ENCODE measurements at places on chromosomes 2 and 18. TPM values are rescaled to one million over a fixed set of nuclear protein-coding genes. Genes with fewer than 3 reads are reported as not detected.

GRCh38 chr2:194815475-194815874, 841.6 kb upstream of the SLC39A10 start:
- H3K27me3 ChIP-seq: no peaks in the 10 kb centered on the region
- no peak overlapping the region for H3K4me3 ChIP-seq
- no peak overlapping the region for H3K27ac ChIP-seq
- no peaks in the 10 kb centered on the region for H3K4me1 ChIP-seq

DNA sequence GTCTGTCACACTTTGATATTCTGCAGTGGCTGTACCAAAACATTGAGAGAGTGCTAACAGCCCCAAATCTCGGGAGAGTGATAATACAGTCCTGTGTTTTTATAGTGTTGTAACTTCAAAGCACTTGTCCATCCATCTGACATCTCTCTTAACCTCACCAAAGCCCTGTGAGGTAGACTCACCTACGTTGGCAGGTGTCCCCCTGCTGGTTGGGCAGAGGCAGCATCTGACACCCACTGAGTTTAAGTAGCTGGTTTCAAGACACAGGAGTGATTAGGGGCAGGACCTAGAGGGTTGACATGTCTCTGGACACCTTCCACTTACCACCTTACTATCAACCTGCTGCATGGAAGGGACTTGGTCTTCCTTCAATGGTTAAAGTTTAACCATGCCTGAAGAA, 22.9 kb downstream of the COLEC12 start:
- no peaks in the 10 kb centered on the region for H3K27me3 ChIP-seq
- no peak overlapping the region for H3K27ac ChIP-seq
- H3K36me3 ChIP-seq: no peaks in the 10 kb centered on the region
- DNase-seq: no peak

GRCh38 chr18:9996094-9996493, 82.3 kb downstream of the VAPA start:
- H3K27ac ChIP-seq: no peak overlapping the region
- H3K4me3 ChIP-seq: no peak overlapping the region
- H3K36me3 ChIP-seq: no peaks in the 10 kb centered on the region
- no peak for DNase-seq
- no peaks in the 10 kb centered on the region for H3K27me3 ChIP-seq

DNA sequence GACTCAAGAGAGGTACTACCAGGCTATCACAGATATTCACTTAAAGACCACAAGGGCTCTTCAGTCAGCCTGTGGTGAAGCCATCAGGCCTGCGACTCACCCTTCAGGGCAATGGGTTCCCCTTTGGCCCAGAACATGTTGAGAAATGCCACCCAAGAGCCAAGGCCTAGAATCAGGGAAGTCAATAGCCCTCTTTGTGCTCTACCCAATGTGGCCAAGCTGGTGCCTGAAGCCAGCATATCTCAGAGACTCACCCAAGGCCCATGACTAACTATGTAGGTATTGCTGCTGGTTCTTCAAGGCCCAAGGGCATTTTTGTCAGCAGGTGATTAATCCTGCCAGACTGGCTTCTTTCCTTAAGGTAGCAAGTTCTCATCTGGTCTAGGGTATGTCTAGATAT, 338.9 kb upstream of the SETBP1 start:
- no peaks in the 10 kb centered on the region for H3K36me3 ChIP-seq
- no peak overlapping the region for H3K27ac ChIP-seq
- no peak overlapping the region for H3K4me3 ChIP-seq
- DNase-seq: no peak
- H3K4me1 ChIP-seq: no peaks in the 10 kb centered on the region

DNA sequence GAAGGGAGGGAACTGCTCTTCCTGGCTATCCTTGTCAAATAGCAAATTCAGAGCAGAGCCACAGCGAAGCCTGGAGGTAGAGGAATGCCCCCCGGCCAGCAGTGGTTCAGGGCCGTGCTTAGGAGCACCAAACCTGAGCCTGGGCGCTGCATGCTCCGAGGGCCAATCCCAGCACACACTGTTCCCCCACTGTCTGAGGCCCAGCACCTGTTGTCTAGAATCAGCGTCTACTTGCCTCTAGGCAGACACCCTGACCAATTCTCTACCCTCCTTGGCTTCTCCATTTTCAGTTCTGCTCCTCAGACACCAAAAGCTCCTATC, 177.6 kb upstream of the PKDCC start:
- no peak for DNase-seq
- no peak overlapping the region for H3K27ac ChIP-seq
- no peaks in the 10 kb centered on the region for H3K27me3 ChIP-seq
- H3K4me1 ChIP-seq: no peaks in the 10 kb centered on the region
- no peak overlapping the region for H3K4me3 ChIP-seq

DNA sequence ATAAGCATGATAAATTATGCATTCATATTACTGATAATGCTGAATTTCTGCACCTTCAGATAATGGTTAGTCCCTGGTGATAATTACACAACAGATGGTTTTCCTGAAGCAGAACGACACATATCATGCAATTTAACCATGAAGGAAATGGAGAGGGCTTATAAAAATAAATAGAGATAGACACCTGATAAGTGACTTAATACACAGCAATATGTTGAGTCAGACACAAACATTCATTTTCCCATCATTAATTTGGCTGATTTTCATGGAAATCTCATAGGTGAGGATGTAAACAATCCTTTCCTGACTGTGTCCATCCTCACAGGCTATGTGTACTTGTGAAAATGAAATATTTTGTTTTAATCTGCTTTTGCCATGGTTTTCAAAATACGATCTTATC, 36.9 kb upstream of the DSEL start:
- no peaks in the 10 kb centered on the region for H3K36me3 ChIP-seq
- no peak overlapping the region for H3K4me3 ChIP-seq
- no peaks in the 10 kb centered on the region for H3K27me3 ChIP-seq
- no peak for DNase-seq
- no peak overlapping the region for H3K27ac ChIP-seq

DNA sequence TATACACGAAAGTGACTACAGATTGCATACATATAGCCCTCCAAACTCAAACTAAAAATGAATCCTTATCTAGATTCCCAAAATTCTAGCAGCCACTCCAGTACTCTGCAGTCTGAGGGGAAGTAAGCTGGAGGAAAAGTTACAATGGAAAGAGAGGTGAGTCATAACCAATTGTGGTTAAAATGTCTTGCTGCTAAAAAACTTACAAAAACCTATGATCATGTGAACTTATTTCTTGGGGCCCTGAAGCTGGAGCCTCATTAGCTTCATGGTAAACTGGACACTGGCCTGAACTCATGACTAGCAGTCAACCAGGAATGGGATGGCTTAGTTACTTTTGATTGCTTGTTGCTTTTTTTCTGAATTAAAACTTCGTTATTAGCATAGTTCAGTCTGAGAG, 175.9 kb downstream of the SLC4A3 start:
- H3K36me3 ChIP-seq: no peaks in the 10 kb centered on the region
- no peak overlapping the region for H3K4me3 ChIP-seq
- H3K27ac ChIP-seq: no peak overlapping the region
- no peaks in the 10 kb centered on the region for H3K27me3 ChIP-seq
- no peak for DNase-seq

GRCh38 chr18:80105369-80106167, 3.5 kb upstream of the ADNP2 start:
- no peaks in the 10 kb centered on the region for H3K4me1 ChIP-seq
- no peak overlapping the region for H3K4me3 ChIP-seq
- no peaks in the 10 kb centered on the region for H3K36me3 ChIP-seq
- no peaks in the 10 kb centered on the region for H3K27me3 ChIP-seq
- no peak for DNase-seq
- no peak overlapping the region for H3K27ac ChIP-seq

DNA sequence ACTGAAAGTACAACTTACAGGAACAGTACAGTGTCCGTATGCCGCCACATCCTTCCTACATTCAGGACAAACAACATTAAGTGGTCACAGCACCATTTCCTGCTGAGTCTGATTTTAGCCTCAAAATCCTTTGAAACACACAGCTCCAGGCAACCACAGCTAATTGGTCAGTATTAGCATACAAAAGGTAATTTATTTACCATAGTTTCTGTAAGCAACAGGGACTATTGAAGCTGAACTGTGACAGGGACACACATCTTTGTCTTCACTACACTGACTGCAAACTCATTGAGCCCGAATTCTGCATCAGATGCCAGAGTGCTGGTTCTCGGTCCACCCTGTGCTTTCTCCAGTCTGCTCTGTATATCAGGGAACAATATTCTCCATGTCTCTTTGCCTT, 151.8 kb downstream of the ST6GAL2 start:
- DNase-seq: no peak
- H3K4me3 ChIP-seq: no peak overlapping the region
- H3K27ac ChIP-seq: no peak overlapping the region
- no peaks in the 10 kb centered on the region for H3K4me1 ChIP-seq
- no peaks in the 10 kb centered on the region for H3K36me3 ChIP-seq
- H3K27me3 ChIP-seq: no peaks in the 10 kb centered on the region

- no peaks in the 10 kb centered on the region for H3K36me3 ChIP-seq
- H3K4me3 ChIP-seq: no peak overlapping the region
- no peaks in the 10 kb centered on the region for H3K27me3 ChIP-seq
- DNase-seq: no peak
- peak overlapping the region; percentile 49 for H3K27ac ChIP-seq
These were observed 272.6 kb downstream of the NEDD4L start for GRCh38 chr18:58316396-58317342.

The SLC4A5 gene
- total RNA-seq: 2.1 TPM

The CENPA gene
- not detected for total RNA-seq

The IL36G gene
- total RNA-seq: not detected

The TLX2 gene
- not detected for total RNA-seq

The GPR45 gene
- not detected for total RNA-seq

The PPP1R1C gene
- 27.4 TPM for total RNA-seq

The ASIC4 gene
- total RNA-seq: not detected

All from uterus (tissue), 4 donors.